ENCODE measurements at places on chromosomes 12 and 14.
A peak's percentile ranks its signal among the peaks of the same experiment; 100 is the strongest.

- DNase-seq, result no peak
Observed at GRCh38 chr14:90669731-90670130, 146.5 kb downstream of the TTC7B start.

GRCh38 chr14:96267336-96267735 is 11.3 kb downstream of the BDKRB1 start:
- peak; percentile 90 for DNase-seq

DNA sequence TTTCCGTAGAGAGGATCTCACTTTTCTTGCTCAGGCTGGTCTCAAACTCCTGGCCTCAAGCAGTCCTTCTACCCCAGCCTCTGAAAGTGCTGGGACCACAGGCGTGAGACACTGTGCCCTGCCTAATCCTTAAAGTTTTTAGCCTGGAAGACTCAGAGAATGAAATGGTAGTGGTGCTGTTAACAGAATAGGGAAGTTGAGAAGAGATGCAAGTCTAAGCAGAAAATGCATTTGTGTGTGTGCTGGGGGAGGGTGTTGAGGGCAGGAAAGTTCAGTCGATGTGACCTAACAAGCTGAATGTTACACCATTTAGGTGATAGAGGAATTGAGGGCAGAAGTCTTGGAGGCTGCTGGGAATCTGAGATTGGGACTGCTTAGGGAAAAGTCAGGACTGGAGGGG is 6.9 kb upstream of the TUBA1A start:
- DNase-seq, result no peak

GRCh38 chr12:107663277-107663676 is 22.3 kb upstream of the PWP1 start:
- DNase-seq, result no peak

GRCh38 chr14:81400202-81400678 is at the start of gene STON2:
Gene STON2 (minus strand): TSS chr14:81400324. CDS start chr14:81398382, 1,942 bp downstream.
- peak; percentile 27 for DNase-seq

- no peak for DNase-seq
Observed at GRCh38 chr12:123523518-123523917, 10.0 kb downstream of the RILPL1 start.

- DNase-seq, result no peak
Observed at GRCh38 chr12:116919247-116919661, 8.5 kb downstream of the FBXW8 start.

DNA sequence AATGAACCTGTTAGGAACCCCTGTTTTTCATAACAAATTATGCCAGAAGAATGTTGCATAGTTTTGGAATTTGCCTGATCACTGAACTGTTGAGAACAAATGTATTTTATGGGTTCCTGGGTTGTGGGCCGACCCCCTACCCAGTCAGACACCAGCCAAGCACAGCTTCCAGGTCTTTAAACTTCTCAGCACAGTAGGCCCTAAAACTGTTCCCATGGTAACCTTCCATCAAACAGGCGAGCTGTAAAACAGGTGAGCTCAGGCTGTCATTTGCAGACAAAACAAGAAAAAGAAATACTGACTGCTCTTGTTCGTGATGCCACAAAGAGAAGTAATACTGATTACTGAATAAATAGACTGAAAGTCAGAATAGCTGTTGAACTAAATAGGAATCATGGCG is 147.0 kb downstream of the PTPRO start:
- DNase-seq, result no peak

DNA sequence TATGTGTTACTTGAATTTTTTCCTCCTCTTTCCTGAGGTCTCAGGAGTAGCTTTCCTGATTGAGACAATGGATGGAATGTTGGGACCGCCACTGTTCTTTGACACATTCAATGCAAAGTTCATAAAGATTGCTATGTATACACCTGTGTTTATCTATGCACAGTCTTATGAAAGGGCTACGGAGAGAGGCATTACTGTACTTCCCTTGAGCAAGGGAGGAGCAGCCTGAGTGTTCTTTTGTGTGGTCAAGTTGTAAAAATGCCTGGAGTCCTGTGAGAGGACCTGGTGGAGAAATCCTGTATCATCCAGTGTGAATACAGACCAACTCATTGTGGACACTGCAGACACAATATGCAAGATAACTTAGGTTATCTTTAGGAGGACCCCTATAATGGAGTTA is 1.2 kb downstream of the SRGAP1 start:
- DNase-seq, result peak; percentile 61

GRCh38 chr12:753611-754472 is 1.5 kb downstream of the WNK1 start:
- DNase-seq, result peak; percentile 51

DNA sequence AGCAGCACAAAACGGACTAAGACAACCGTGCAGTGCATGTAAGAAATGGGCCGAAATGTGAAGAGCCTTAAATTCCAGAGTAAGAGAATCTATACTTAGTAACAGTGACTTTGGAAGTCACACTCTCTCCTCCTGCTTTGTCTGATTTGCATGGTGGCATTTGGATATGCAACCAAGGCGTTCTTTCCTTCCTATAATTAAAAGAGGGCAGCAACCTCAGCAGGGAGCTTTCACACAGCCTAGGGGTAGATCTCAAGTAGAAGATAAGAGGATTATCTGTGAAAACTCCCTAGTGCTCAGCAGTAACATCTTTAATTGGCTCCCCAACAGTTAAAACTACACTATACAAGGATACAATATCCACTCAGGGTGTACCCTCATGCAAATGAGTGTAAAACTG is 16.5 kb downstream of the GMFB start:
- DNase-seq, result no peak

GRCh38 chr12:48302161-48302911 is 48.4 kb downstream of the ZNF641 start:
- DNase-seq, result no peak

GRCh38 chr14:30227876-30228275 is 300.2 kb upstream of the PRKD1 start:
- DNase-seq, result peak; percentile 68

DNA sequence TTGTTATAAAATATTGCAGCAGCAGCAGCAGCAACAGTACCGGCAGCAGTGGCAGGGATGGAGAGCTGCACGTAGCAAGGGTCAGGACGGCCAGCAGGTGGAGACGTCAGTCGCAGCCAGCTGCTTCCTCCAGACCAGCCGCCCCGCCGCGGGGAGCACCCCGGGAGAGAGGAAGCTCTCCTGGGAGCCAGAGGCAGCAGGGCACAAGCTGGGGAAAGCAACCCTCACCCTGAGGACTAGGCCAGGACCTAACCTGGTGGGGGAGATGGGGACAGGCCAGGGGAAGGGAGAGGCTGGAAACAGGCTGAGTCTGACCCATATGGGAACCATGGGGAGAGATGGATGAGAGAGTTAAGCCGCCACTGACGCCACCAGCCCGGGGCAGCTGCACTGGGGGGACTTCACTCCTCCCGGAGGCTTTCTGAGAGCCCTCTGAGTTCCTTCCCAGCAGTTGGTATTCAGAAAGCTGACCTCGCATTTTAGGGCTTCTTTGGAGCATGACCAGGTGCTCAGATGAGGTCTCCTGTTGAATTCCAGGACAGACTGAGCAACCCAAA is 56.3 kb downstream of the SPTB start:
- peak; percentile 84 for DNase-seq

- DNase-seq, result no peak
Observed at GRCh38 chr14:68497011-68497410, 295.9 kb downstream of the ZFP36L1 start.
